ENCODE measurements at places on chromosomes 7 and 10.

DNA sequence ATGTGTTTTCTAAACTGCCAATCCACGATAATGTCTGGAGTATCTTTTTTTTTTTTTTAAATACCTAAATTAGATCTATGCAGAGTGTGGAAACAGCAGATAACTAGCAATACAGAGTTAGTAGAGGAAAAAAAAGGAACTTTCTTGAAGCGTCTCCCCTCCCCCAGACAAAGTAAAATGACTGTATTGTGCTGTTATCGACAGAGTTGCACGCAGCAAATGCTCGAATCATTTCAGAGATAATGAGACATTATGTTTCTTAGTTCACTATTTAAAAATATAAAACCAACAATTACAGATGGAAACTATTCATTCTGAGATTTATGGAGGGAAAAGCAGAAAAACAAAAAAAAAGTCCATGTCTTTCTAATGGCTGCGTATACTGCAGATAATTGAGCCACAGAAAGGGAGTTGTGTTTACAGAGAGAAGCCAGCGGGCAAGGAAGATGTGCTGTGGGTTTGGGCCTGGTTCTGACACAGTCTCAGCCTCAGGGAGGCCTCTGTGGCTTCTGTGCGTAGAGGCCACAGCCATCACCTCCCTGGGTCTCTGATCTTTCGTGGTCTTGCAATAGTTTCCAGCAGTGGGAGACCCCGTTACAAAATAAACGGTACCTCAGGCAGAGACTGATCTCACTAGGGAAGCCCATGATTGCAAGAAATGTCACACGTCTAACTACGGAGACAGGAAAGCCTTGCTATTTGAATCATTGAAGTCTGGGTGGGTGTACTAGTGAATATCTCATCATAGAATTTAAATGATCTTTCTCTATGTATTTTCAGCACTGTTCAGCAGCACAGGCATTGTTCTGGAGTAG is 19.1 kb upstream of the KLF6 start:
- DNase-seq, result no peak

- no peak for DNase-seq
Observed at GRCh38 chr10:73552819-73553715, 38.1 kb downstream of the USP54 start.

DNA sequence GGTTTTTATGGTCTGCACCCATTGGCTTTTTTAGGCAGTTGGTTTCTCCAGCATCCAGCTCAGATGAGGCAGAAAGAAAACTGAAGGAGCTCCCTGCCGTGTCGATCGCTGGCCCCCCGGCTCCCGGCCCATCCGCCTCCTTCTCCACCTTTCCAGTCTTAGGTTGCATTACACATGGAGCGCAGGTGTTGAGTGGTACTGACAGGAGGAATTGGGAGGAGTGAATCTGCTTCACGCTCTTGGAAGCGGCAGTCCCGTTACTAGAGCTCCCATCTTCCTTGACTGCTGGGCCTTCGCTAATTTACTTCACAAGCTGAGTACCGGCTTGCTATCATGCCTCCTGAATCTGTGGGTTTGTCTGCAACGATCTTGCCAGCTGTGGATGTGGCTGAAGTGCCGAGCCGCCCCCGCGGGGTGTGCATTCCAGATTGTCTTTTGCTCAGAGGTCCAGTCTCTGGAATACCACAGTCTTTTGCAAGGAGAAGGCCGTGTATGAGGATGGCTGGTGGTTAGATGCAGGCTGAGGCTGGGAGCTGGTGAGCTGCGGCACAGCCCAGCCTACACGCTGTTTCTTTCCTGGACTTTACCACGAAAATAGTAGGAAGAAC is 17.1 kb downstream of the IQCE start:
- DNase-seq, result no peak

DNA sequence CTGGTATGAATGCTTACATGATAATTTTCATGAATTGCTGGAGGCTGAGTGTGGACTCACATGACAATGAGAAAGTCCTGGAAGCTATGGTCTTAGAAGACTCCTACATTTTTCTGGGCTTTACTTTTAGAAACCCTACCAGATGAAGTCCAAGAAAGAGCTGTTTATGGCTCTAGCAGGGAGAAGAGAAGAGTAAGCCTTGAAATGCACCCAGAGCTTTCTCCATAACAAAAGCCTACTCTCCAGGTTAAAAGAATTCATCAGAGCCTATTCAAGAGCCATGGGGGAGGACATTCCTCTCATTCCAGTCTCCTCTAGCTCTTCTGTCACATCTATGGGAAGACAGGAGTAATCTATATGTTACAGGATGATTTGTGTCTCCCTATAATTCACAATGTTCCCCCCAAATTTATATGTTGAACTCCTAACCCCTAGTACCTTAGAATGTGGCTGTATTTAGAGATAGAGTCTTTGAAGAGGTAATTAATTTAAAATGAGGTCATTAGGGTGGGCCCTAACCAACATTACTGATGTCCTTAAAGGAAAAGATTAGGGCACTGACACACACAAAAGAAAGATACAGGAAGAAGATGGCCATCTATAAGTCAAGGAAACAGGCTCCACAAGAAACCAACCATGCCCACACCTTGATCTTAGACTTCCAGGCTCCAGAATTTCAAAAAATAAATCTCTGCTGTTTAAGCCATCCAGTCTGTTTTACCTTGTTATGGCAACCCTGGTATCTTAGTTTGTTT is 193.8 kb upstream of the PTER start:
- no peak for DNase-seq

GRCh38 chr7:128353189-128353588 is 8.3 kb downstream of the PRRT4 start:
- DNase-seq, result no peak

DNA sequence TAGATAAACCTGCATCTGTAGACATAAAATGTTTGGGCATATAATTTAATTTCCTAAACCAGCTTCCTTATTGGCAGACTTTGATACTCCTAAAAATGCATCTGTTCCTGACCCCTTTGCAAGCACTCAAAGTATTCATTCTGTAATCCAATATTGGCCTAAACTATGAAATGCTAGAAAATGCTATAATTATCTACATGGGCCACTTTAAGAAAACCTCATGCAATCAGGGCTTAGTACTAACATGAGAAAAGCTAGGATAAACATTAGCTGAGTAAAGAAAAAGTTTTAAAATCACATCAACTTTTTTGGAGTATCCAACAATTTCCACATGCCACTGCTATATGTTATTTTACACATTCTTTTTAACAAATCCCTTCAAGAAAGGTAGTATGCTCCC is 57.2 kb downstream of the PARD3 start:
- DNase-seq, result no peak

GRCh38 chr7:155190688-155191087 is 107.0 kb upstream of the INSIG1 start:
- DNase-seq, result no peak

GRCh38 chr7:151936207-151936606 is 20.0 kb upstream of the GALNTL5 start:
- DNase-seq, result no peak

- no peak for DNase-seq
Observed at GRCh38 chr10:102869258-102870198, at the start of gene AS3MT. TSS of gene AS3MT (plus strand) at chr10:102869470. CDS start at chr10:102869593, 123 bp downstream.

DNA sequence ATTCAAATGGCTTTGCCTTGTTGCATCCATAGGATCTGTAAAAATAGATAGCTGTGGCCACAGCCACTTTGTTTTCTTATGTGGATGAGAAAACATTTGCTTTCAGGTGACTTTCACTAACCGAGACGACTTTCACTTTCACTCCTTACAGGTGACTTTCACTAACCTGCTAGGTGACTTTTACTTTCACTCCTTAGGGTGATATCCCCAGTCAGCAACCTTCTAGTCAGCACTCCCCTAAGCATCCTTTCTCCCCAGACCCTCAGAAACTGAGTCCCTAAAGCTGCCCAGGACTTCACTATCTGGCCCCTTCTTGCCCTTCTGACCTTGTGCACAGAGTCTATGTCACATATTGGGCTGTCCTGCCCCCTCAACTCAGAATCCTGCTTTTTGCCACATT is 177.5 kb downstream of the RELN start:
- DNase-seq, result no peak

- DNase-seq, result no peak
Observed at GRCh38 chr7:47371733-47372368, 210.1 kb downstream of the TNS3 start.

DNA sequence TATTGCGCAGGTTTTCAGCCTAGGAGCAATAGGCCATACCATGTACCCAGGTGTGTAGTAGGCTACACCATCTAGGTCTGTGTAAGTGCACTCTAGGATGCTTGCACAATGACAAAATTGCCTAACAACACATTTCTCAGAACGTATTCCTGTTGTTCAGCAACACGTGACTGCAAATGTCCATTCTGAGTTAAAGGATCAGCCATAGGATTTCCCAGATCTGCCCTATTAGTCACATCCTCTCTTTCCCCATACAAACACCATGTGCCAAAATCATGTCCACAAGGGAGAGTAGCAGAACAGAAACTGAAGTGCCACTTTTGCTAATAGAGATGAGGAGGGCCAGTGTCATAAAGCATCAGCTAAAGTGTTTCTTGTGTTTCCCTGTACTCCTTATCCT is 42.6 kb upstream of the AMPH start:
- no peak for DNase-seq

DNA sequence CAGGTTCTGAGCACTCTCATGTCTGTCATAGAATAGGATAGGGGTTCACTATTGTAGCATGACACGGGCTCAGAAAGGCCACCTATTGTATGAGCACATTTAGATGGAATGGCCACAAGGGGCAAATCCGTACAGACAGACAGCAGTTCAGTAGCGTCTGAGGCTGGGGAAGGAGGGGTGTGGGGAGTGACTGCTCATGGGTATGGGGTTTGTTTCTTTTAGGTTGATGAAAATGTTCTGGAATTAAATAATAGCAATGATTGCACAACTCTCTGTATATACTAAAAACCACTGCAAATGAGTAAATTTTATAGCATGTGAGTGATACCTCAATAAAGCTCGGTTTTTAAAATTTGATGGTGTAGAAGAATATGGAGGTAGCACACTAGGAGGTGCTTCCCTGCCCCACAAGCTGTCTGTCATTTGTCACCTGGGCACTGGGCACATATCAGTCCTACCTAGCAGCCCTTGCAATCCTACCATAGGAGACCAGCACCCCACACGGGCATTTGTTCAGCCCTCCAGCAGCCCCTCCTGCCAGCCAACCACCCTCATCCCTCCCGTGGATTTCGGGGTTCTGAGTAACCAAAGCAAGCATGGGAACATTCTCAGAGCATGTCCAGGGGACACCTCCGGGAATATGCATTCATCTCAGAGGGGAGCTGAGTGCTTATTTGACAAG is 35.2 kb downstream of the KCNMA1 start:
- no peak for DNase-seq

DNA sequence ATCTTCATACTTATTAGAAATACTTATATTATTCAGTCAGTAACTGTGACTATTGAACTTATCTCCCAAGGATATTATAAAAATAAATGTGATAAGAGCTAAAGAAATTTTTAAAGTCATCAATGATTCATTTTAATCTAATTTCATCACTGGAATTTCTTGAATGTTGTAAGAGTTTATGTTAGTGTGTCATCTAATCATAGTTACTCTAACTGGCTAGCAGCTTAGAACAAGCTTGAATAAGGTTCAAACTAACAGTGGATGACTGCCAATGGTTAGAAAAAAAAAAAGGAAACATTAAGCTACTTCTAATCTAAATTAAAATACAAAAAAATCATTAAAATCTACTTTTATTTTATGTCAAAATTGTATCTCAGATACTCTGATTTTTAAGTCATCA is 1066.3 kb downstream of the CNTNAP2 start:
- DNase-seq, result no peak

DNA sequence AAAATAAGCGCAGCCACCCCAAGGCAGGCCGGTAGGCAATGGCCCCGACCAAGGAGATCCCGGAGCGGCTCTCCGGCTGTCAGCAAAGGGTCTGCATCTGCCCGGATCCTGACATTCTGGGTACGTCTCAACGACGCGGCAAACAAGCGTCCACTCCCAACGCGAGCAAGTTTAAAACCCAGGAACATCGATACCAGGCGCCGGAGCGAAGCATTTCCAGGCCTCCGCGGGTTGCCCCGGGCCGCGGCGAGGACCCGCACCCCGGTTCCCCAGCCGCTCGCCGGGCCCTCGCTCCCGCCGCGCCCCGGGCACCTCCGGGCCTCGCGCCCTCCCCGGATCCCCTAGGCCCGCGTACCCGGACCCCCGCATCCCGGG is 453 bp downstream of the URGCP start:
- no peak for DNase-seq

- no peak for DNase-seq
Observed at GRCh38 chr7:29852457-29852856, 46.1 kb downstream of the WIPF3 start.

GRCh38 chr10:108561649-108562048 is 1361.7 kb downstream of the XPNPEP1 start:
- no peak for DNase-seq

- no peak for DNase-seq
Observed at GRCh38 chr7:5086256-5086655, 40.6 kb downstream of the RBAK start.

- no peak for DNase-seq
Observed at GRCh38 chr7:953547-954327, 743 bp downstream of the ADAP1 start.

DNA sequence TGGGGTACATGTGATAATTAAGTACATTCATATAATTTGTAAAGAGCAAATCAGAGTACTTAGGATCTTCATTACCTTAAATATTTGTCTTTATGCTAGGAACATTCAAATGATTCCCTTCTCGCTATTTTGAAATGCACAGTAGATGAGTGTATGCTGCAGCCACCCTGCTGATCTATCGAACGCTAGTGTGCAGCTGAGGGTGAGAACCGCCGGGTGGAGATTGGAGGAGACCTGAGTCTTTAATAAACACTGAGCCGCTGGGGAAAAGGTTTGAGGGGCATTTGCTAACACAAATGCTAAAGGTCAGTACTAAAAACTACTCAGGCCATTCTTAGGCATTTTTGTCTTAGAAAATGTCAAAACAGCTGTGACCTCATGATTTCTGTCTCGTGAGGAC is 148.0 kb downstream of the DPP6 start:
- DNase-seq, result no peak

DNA sequence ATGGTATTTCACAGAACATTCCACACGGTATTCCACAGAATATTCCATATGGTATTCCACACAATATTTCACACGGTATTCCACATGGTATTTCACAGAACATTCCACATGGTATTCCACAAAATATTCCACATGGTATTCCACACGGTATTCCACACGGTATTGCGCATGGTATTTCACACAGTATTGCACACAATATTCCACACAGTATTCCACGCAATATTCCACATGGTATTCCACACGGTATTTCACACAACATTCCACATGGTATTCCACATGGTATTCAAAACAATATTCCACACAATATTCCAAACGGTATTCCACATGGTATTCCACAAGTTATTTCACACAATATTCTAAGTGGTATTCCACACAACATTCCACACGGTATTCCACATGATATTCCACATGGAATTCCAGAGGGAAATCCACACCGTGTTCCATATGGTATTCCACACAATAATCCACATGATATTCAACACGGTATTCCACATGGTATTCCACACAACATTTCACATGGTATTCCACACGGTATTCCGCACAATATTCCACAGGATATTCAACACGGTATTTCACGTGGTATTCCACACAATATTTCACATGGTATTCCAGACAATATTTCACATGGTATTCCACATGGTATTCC is 136.7 kb upstream of the CHST15 start:
- DNase-seq, result no peak
